ENCODE measurements at places on chromosomes 6 and 20. TPM values are rescaled to one million over a fixed set of nuclear protein-coding genes. Genes with fewer than 3 reads are reported as not detected.
A peak's percentile ranks its signal among the peaks of the same experiment; 100 is the strongest.

- DNase-seq, result no peak
Measured at GRCh38 chr20:34532320-34532719, 16.1 kb downstream of the DYNLRB1 start.

DNA sequence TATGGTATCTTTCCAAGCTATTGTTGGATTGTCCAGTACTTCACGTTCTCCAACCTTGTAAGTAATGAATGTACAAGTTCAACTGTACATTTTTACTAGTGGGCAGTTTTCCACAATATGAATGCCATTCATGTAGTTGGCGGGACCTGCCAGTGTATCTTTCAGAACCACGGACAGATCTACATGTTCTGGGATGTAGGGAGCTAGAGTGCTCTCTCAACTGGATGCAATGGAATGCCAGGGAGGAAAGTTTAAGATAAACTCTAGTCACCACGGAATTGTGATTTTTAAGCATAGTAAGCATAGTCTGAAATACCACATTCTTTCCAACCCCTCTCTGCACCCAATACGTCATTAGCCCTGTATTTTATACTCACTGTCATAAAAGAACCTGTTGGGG, 21.5 kb upstream of the HLA-C start:
- peak; percentile 4 for DNase-seq

Gene TOX2
- 3.5 TPM for total RNA-seq

- DNase-seq, result no peak
Measured at GRCh38 chr6:99609905-99610489, 3.4 kb downstream of the PRDM13 start.

Gene COL21A1
- total RNA-seq, result 0.10 TPM

DNA sequence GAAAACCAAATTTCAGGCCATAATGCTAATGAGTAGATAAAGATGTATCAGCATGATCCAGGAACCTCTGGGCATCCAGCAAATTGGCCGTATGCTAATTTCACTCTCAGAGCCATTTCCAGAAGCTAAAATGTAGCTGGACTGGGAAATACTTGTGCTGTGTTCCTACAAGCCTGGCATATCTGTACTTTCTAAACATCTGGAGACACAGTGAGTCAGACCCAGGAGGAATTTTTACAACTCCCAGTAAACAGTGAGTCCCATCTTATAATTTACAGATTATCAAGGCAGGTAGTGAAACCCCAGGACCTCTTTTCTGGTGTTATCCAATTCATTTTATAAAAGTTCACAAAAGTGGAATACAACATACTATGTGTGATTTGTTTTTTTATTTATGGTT, 683.0 kb upstream of the ADGRB3 start:
- DNase-seq, result no peak

DNA sequence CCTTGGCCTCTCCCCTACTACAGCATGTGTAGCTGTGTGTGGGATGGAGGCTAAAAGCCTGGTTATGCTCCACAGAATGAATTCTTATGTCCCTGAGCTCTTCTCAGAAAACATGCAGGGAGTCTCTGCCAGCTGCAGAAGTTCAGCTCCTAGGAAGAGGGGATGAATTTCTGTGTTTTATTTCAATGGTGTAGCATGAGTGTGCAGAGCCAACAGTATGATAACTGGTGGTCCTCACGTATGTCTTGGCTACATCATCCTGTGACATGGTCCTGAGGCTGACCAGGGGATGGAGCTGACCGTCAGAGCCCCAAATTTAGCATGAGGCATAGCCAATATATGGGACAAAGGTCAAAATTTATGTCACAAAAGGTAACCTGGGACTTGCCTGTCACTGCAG, 266.1 kb downstream of the ADGB start:
- DNase-seq, result no peak

Gene MYBL2
- 29.7 TPM for total RNA-seq

Gene HLA-DQB2
- not detected for total RNA-seq

Gene SLC22A1
- total RNA-seq, result 1.1 TPM

DNA sequence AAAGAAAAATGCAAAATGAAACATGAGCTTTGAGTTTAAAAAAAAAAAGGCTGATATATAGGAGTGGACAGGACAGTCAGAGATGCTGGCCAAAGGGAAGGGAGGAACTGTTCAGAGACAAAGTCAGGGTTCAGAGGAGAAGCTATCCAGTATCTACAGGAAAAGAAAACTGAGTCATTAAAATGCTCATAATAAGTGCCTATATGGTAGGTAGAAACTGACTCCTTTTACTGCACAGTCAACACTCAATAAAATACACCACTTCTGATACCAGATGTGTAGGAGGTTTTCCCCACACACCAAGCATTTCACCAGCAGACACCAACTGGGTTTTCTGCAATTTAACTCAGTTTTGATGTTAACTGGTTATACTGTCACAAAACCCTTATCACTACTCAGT, 32.9 kb downstream of the FRK start:
- no peak for DNase-seq

- no peak for DNase-seq
Measured at GRCh38 chr6:55536391-55536956, 42.5 kb downstream of the HMGCLL1 start.

DNA sequence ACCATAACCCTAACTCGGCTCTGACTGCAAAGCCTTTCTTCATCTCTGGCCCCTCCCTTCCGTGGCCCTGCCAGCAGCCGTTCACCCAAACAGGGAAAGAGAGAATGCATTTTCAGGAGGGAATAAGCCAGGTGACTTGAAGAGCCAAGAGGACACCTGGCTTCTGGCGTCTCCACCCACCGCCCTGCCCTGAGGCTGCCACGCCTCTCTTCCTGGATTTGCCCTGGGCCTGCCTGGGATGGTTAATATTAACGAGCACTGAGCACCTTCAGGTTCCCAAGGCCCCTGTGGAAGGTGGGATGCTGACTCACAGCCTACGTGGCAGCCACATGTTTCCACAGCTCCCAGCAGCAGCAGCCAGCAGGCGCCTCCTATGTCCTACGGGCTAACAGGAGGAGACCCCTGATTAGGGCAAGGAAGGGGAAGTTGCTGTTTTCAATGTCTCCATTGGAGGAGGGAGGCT, 138.0 kb upstream of the RREB1 start:
- peak; percentile 27 for DNase-seq

GRCh38 chr6:131456565-131456964, 116.5 kb upstream of the ARG1 start:
- no peak for DNase-seq

GRCh38 chr6:77383026-77383425, 80.3 kb downstream of the HTR1B start:
- DNase-seq, result no peak

DNA sequence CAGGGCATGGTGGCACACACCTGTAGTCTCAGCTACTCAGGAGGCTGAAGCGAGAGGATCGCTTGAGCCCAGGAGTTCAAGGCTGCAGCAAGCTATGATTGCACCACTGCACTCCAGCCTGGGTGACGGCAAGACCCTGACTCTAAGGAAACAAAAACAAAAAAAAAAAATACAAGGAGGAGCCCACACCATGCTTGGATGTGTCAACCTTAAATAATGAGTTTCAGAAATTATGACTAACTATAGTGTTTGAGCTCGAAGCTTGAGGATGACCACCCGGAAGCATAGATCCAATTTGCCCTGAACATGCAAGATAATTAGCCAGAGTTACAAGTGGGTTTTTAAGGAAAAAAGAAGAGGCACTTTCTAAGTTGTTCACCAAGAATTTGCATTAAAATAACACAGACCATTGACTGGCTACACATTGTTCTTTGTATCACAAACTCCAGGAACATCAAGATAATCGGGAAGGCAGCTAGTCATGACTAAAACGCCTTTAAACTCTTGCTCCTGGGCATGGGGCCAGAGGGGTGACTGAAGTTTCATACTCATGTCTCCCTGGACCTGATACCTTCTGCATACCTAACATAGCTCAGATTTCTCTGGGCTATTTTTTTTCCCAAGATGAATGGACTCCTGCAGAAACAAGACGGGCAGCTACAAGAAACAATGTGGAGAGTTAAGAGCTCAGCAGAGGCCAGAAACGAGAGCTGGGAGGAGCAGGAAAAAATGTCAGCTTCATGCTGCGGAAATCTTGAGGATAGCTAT, 289.6 kb downstream of the PREX1 start:
- peak; percentile 54 for DNase-seq

DNA sequence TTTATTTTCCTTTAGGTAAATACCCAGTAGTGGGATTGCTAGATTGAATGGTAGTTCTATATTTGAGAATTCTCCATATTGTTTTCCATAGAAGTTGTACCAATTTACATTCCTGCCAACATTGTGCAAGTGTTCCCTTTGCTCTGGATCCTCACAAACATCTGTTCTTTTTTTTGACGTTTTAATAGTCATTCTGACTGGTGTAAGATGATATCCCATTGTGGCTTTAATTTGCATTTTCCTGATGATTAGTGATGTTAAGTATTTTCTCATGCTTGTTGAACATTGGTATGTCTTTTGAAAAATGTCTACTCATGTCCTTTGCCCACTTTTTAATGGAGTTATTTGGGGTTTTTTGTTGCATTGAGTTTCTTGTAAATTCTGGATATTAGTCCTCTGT, 85.6 kb downstream of the UBE3D start:
- DNase-seq, result peak; percentile 62

DNA sequence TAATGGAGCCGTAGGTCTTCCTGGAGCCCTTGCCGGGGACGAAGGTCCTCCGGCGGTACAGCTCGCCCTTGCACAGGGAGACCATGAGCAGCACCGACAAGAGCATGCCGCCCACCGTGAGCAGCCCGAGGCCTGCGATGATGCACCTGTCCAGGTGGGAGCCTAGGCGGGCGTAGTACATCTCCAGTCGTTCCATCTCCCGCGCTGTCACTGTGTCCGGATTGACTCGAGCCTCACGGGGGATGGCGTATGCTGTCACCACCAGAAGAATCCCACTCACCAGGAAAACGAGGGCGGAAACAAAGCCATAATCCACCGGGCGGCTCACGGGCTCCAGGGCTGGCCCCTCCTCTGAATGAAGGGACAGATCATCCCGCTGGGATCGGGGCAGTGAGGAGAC, 3.8 kb downstream of the TMEM74B start:
- DNase-seq, result no peak

DNA sequence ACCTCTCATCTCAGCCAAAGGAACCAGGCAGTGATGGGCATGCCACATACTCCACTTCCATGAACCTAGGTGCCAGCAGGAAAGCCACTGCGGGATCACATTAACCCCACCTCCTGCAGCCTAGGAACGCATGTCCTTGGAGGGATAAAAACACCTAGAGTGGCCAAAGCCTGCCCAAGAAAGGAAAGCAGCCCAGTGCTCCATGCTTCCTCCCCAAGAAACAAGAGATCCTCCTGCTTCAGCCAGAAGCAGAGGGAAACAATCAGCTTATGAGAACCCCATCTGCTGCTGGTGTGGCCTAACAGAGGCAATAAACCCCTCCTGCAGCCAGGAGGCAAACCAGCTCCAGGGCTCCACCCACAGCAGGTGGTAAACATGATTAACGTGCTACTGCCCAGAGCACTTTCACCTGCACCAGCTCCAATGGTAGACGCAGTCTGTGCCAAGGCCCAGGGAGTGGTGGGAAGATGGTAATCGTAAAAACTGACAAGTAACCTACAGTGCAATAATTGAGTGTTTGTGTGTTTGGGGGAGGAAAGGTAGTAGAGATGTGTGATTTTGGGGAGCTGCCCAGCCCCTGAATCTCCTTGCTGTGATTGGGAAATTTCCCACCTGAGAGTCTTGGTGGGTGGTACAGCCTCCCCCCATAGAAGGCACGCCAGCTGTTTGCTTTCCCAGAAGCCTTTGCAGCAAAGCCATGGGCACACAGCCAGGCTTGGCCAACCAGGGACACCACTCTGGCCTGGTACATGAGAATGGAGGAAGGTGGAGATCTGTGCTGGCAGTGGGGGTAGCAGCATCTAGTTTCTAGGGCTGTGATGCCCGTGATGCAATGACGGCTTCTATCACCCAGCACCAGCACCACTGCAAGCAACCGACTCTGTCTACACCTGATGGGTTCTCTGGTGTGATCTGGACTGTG, 50.6 kb upstream of the TBC1D7 start:
- DNase-seq, result no peak

- DNase-seq, result no peak
Measured at GRCh38 chr6:118419448-118420394, 128.4 kb upstream of the PLN start.

Measured in HT1080 (cell line).